Left renal pelvis (tissue), 4 donors: ENCODE measurements at places on chromosomes 7 and 10. TPM values are rescaled to one million over a fixed set of nuclear protein-coding genes. Genes with fewer than 3 reads are reported as not detected.

DNA sequence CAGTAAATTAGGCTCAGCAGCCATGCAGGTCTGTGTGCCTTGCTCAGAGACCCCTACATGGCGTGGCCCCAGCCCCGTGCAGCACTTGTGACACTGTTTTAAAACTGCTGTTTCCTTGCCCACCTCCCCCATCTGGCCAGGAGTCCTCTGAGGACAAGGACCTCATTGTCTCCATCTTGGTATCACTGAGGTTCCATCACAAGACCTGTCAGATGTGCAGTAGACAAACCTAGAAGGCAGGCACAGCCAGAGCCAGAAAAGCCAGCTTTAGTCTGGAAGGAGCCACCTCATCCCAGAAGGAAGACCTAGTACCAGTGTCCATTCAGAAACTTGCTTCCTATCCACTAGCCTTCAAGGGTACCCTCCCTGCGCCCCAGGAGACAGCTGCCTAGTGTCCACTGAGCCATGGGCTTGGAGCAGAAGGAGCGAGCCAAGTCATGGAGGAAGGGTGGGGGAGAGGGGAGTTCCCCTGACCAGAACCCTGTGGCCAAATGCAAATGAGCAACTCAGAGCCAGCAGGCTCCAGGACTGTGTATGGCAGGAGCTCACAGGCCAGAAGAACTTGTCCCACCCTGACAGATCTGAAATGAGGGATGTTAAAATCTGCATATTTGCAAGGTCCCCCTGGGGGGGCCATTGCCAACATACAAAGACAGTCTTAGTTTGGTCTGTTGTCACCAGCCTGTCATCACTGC lies 176.1 kb downstream of the SH3PXD2A start:
- no peak for DNase-seq

GRCh38 chr10:2340831-2341647 lies 603.7 kb upstream of the ADARB2 start:
- DNase-seq: no peak

The CACNB2 gene
- 3.4 TPM for polyA plus RNA-seq

GRCh38 chr10:22229802-22230157 lies 12.0 kb upstream of the EBLN1 start:
- peak; percentile 11 for DNase-seq

The CHAT gene
- polyA plus RNA-seq: not detected

- DNase-seq: no peak
Observed at GRCh38 chr7:139232904-139233303, 1.9 kb downstream of the UBN2 start.

DNA sequence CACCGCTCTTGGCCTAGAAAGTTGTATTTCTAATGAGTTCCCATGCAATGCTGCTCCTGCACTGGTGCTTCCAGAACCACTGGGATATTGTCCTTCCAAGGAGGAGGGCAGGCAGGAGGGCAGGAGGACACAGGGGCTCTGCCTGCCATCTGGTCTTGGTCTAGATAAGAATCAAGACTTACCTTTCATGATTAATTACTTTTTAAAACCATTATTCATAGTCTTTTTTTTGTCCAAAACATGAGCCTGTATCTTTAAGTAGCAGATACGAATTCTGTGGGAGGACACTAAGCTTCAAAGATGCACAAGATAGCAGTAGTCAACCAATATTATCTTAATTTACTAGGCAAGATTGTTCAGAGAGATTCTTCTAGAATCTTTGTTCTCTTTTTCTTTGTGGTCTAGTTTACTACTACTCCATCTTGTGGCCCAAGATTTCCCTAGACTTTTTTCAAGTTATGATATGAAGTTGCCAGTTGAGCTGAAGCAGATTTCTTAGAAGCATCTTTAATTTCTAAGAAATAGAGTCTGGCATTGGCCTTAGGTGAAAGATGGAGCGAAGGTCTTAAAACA lies 57.6 kb downstream of the RBM33 start:
- no peak for DNase-seq
